ENCODE measurements at places on chromosomes 2 and 18.

GRCh38 chr2:236078297-236079255, 89.6 kb downstream of the GBX2 start:
- no peak for DNase-seq

DNA sequence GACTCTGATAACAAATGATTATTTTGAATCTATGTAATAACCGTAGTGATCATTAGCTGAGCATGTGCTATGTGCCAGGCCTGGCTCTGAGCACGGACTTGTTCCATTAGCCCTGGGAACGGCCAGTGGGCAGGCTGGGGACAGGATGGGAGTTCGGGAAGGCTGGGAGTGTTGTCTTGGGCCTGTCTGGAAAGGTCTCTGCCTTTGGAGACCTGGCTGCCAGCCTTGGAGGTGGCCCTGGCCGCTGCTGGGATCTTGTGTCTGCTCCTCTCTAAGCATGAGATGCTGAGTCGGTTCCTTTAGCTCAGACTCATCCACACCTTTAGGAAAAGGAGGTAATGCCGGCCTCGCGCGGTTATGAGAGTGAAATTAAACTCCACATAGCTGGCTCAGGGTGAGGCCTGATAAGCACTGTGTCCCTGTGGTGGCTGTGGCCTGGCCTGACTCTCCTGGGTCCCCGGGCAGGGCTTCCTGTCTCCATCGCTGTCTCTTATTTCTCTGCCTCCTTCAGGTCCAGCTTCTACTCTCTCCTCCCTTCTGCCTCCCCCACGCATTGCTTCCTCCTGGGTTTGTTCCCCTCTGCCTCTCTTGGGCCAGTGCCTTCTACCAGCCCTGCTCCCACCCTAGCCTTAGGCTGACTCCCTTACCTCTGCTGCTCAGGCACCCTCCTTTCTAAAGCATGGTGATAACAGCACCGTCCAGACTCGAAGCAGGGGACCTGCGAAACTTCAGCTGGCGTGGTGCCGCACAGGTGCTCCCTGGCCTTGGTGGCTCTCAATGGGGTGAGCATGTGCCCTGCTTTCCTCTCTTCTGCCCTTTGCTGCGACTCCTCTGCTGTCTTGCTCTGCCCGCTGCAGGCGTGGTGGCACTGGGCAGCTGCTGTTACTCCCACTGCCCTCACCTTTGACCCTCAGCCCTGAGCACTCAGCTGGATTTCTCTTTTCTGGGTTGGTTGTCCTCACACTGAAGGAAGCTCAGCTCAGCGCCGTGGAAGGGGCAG, 41.8 kb downstream of the NCK2 start:
- DNase-seq: no peak

DNA sequence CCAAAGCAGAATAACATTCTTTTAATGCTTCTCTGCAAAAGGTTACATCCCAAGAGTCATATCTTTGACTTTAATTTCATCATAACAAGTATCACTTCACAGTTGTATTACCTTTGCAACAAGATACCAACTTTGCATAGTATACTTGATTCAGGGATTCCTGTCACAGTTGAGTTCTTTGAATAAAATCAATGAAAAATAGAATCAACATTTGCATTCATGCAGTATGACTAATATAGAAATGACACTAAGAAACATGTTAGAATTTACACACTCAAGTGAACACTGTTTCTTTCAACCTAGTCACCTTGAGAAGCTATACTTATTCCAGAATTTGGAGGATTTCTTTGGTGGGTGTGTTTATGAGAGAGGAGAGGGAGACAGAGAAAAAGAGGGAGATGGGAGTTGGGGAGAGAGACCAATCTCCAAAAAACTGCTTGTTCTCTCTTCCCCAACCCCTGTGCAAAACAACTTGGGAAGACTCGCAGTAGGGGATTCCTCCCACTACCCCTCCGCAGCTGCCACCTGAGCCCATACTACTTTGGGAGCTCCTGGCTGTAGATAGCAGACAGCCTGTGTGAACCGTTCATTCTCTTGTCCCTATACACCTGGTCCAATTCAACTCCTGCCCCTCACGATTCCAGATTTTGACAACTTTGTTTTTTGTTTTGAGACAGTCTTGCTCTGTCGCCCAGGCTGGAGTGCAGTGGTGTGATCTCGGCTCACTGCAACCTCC, 57.7 kb downstream of the PELI1 start:
- no peak for DNase-seq

GRCh38 chr2:44137872-44138551, 30.7 kb upstream of the PPM1B start:
- DNase-seq: no peak

DNA sequence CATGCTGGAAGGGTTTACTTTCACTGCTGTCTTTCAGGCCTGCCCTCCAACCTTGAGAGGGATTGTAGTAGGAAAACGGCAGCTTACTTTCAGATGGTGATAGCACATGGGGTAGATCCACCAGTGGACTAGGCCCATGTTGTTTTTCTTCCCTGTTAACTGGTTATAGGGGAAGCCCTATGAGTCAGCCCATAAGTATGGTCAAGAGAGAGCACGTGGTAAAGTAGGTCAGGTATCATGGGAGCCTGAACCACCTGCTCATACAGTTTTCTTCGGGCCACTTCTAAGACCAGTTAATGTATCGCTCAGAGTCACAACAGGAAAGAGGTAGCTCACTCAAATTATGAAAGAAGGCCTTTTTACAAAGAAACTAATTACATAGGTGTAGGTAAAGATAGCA, 33.0 kb downstream of the PDK1 start:
- DNase-seq: no peak

DNA sequence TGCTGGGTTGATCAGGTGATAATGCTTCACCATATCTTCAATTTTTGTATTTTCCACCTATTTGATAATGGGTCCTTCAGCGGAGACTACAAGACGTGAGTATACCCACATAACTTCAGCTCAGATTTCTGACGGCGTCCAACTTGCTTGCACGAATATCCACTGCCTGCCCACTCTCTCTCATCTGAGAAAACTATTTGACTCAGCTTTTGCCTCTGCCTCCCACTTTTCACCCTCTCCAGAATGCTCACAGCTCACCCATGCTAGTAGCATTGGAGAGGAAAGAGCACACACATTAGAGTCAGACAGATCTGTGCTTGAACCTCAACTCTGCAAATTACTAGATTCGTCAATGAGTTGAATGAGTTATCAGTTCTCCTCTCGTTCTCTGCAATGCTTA, 166.8 kb downstream of the BCL2 start:
- no peak for DNase-seq

DNA sequence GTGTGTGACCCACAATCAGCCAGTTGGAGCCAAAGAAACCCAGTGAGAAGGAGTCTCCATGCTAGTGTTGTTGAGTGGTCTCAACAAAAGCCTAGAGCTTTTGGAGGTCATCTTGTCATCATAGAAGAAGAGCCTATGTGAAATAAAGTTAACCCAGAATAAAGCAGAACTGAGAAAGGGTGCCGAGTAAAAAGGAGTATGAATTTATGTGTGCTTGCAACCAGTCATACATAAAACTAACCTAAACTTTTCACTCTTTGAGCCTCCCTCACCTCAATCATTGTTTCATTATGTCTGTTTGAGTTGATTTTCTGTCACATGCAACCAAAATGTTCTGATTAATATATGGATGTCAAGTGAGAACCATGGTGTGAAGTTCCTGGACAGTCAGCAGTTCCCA, 599.3 kb upstream of the ZEB2 start:
- DNase-seq: no peak

Data from stimulated activated CD4-positive, alpha-beta T cell treated with anti-CD3 and anti-CD28 coated beads, Interleukin-12 subunit alpha, Interleukin-12 subunit beta, amount 100 ng/mL, for 48 hours (primary cell).